ENCODE measurements at places on chromosomes 13 and 19. TPM values are rescaled to one million over a fixed set of nuclear protein-coding genes. Genes with fewer than 3 reads are reported as not detected.

- DNase-seq, result no peak
Observed at GRCh38 chr13:75637181-75637750, 1.1 kb downstream of the LMO7 start.

The ADGRE1 gene
- polyA plus RNA-seq, result 0.14 TPM

DNA sequence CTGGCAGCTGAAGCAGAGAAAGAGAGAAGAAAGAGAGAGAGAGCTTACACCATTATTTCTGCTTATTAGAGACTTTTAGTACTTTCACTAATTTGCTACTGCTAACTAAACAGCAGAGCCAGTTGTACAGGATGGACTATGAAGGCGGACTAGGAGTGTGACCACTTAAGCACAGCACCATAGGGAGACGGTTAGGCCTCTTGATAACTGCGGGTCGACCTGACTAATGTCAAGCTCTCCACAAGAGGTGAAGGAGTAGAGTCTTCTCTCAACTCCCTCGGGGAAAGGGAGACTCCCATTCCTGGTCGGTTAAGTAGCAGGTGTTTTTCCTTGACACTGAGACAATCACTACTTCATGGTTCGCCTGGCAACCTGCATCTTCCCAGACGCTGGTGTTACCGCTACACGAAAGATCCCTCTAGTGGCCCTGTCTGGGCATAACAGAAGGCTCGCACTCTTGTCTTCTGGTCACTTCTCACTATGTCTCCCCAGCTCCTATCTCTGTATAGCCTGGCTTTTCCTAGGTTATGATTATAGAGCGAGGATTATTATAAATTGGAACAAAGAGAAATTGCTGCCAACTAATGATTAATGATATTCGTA lies 5.3 kb upstream of the PSG7 start:
- no peak for DNase-seq

GRCh38 chr19:6711605-6712004 lies 8.8 kb downstream of the C3 start:
- no peak for DNase-seq
